AG04450 (cell line): ENCODE measurements at places on chromosomes 13 and 19. TPM values are rescaled to one million over a fixed set of nuclear protein-coding genes. Genes with fewer than 3 reads are reported as not detected.
A peak's percentile ranks its signal among the peaks of the same experiment; 100 is the strongest.

DNA sequence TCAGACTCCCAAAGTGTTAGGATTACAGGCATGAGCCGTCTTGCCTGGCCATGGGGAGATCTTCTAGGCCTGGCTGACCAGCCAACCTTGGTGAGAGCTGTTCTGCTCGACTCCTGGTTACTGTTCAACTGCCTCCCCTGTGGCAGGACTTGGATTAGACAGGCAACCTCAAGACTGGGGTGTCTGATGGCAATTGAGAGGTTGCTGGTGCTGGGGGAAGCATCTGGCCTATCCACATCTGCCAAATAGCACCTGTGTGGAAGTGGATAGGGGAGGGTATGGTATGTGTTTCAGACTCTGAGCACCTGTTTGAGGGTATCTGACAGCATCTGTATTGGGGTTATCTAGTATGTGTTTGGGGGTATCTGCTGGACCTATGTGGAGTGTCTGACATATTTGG is 44.7 kb downstream of the ARHGEF18 start:
- DNase-seq, result no peak

DNA sequence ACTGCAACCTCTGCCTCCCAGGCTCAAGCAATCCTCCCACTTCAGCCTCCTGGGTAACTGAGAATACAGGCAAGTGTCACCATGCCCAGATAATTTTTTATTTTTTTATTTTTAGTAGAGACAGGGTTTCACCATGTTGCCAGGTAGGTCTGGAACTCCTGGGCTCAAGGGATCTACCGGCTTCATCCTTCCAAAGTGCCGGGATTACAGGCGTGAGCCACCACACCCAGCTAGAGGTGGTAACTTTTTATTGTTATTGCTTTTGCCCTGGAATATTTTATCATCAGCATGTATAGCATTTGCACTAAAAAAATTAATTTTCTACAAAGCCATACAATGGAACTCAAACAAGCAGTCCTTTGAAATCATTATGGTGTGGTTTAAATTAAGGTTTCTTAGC is 14.0 kb downstream of the HAUS8 start:
- DNase-seq, result no peak

- DNase-seq, result no peak
Measured at GRCh38 chr19:49427855-49428546, 2.8 kb downstream of the GFY start.

- no peak for DNase-seq
Measured at GRCh38 chr19:1125601-1126467, 22.0 kb downstream of the GPX4 start.

DNA sequence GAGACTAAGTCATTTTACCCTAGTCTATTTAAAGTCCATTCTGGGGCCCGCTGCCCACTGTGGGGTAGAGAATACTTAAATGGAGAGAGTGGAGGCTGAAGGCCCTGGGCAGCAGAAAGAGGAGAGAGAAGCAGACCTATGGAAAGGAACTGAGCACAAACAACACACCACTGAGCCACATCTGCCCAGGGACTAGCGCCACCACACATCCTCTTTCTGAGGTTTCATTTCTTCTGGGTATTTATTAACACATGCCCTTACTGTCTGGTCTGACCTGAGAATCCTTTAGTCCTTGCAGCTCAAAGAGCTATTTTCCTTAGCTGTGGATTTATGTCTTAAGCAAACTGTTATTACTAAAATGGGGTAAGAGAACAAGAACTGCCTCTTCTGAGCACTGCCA is 154.0 kb downstream of the NALCN start:
- no peak for DNase-seq

- no peak for DNase-seq
Measured at GRCh38 chr19:32041681-32042292, 303.6 kb upstream of the ZNF507 start.

DNA sequence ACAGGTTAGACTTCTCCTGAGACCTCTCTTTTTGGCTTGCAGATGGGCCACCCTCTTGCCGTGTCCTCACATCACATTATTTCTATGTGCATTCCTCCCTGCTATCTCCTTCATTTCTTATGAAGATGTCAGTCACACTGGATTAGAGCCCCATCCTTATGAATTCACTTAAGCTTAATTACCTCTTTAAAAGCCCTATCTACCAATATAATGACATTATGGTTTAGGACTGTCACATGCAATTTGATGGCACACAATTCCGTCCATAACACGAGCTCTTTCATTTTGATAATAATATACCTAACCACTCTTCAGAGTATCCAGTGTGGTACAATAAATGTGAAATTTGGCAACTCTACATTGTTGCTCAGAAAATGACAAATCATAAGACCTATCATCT is 1037.3 kb downstream of the DIAPH3 start:
- no peak for DNase-seq

DNA sequence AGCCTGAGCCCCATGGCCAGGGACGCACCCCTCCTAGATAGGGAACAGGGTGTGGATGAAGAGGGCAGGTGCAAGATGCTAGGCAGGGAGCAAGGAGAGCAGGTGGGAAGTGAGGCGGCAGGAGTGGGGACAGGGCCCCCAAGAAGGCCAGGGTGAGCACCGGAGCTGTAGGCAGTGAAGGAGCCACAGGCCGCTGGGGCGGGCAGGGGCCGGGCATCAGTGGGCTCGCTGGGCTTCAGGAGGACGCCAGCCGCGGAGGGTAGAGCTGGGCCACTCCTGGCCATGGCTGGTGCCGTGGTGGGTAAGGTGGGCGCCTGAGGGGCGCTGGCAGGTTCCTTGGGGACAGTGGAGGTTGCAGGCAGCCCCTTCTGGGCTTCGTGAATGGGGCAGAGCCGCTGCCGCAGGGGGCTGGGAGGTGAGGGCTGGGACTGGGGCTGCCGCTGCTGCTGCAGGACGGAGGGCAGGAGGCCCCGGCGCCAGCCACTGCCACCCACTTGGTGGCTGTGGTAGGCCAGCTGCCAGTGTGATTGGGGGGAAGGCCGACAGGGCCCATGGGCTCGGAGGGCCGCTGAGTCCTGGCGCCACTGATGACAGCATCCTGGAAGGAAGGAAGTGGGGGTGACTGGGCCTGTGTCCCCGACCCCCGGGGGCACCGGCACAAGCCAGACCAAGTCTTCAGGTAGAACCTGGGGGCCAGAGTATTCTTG is 2.1 kb downstream of the NKPD1 start:
- DNase-seq, result no peak

GRCh38 chr13:37136633-37137032 is 31.2 kb upstream of the CSNK1A1L start:
- no peak for DNase-seq

- no peak for DNase-seq
Measured at GRCh38 chr13:111302045-111302726, 18.3 kb upstream of the TEX29 start.

- no peak for DNase-seq
Measured at GRCh38 chr19:18176367-18177310, 3.0 kb downstream of the IFI30 start.

GRCh38 chr19:2237051-2237868 is 636 bp downstream of the SF3A2 start:
- no peak for DNase-seq

DNA sequence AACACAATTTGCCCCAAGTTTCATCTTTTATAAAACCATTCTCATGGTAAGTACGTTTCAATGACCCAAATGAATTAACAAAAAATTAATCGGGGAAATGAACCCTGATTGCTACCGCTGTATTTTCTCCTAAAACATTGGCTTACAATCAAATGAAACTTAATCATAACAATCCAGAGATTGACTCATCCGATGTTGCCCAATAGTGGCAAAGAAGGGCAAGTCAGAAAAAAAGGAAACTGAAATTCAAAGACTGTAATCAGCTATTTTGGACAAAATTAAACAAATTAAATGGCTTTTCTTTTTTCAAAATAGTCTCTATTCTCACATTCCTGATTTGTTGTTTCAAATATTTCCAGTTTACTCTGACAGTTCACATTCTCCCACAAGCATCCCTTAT is 3.9 kb upstream of the ACOD1 start:
- peak; percentile 7 for DNase-seq

GRCh38 chr13:76035711-76036110 is 399.6 kb downstream of the LMO7 start:
- no peak for DNase-seq

- no peak for DNase-seq
Measured at GRCh38 chr13:70668983-70669382, 560.7 kb upstream of the KLHL1 start.

DNA sequence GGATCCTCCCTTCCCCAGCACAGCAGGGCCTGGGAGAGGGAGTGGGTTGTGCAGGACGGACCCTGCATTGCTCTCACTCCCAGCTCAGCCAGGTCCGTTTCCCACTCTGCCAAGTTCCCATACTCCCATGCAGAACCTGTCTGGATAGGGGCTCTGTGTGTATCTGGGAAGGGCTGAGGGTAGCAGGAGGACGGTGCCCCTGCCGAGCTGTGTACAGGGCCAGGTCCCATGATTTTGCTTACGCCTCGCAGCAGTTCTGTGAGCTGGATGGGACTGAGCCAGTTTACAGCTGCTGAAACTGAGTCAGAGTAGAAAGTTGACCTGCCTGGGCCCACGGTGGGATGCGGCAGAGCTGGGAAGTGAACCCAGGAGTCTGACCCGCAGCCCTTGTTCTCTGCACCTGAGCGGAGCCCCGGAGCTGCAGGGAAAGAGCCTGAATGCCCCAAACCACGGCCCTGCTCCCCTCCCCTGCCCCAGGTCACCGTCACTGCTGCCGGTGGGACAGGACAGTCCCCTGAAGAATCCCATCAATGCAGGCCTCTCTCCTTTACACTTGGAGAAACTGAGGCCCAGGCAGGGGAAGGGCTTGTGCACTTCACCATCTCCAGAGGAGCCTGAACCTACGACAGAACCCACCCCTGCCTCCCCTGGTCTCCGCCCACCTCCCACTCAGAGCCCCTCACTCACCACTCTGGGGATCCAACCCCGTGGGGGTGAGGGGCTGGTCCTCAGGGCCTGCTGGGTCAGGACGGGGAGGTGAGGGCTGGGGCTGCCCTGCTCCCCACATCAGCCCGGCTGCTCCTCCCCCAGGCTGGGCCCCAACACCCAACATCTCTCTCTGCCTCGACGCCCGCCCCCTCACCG is 3.5 kb downstream of the LILRB5 start:
- DNase-seq, result no peak

DNA sequence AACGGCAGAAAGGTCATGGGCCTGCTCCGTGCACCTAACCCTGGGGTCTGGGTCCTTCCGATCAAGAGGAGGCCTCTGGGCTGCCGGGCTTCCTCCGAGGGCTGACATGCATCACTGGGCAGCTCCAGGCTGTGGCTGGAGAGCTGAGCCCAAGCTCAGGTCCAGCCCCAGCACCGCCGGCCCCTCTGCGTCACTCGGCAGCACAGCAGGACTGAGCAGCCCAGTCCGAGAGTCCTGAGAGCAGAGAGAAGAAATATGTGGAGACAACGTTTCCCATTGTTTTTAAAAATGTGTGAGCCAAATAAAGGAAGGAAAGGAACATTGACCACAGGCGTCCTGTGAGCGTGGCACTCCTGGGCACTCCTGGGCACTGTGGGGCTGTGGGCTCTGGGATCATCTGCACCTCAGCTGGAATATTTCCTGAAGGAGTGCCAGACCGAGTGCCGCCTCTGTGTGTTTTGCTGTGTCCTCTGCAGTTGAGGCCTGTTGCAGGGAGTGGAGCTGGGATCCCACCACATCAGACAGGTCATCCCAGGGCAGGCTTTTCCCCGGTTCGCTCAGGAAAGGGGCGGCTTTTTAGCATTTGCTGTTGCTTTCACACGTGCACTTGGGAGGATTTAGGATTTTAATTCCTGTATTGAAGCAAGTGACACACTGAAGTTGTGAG is 37.8 kb upstream of the TFDP1 start:
- no peak for DNase-seq

DNA sequence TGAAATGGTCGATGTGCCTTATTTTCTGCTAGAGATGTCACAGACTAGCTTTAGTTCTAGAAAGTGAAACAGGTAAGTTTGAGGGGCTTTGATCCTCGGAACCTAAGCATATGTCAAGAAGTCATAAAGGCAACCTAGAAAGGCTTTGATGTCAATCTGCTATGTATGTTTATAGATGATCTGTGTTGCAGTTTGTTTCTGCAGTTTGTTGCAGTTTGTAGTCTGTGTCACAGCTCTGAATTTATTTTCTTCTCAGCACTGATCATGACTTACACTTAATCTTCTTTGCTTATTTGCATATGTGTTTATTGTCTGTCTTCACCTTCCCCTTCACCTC is 5.9 kb downstream of the LSM14A start:
- no peak for DNase-seq

DNA sequence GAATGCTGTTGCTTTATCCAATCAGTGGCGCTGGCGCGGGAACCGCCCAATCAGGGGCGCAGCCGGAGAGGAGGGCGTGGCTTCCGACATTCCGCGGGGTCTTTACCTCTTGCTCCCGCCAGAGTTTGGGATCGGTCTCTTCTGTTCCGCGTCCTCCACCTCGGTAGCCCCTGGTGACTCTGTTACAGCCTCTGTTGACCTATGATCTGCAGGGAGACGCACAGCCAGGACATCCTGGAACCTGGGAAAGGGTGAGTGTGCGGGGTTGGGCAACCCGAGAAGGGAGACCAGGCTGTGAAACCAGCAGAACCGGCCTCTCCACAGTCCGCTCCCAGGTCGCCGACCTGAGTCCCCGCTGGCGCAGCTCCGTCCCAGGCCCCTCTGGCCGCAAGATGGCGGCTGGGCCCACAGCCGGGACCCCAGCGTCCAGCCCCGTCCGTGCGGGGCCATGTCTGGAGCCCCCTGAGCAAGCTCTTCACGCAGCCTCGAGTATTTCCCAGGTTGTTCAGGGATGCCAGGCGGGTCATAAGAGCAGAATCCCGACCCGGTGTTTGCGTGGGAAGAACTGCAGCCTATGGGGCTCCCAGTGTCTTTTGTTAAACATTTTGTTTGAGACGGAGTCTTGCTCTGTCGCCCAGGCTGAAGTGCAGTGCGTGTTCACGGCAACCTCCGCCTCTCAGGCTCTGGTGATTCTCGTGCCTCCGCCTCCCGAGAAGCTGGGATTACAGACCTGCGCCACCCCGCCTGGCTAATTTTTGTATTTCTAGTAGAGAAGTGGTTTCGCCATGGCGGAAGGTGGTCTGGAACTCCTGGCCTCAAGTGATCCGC is 4.4 kb upstream of the ZNF681 start:
- DNase-seq, result no peak

DNA sequence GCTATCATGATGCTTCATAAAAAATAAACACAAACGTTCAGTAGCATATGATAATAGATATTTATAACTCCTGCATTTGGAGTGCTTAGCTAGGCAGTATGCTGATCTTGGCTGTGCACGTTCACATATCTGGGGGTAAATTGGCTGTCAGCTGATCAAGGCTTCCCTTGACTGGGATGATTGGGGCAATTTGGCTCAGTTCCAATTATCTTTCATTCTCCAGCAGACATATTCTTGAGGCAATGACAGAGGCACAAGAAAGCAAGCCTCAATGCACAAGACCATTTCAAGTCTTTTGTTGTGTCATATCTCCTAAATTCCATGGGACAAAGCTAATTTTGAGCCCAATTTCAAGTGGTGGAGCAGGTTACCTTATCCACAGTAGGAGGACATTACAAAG is 142.0 kb downstream of the DLEU7 start:
- DNase-seq, result no peak

LGALS4 gene
- 0.07 TPM in 1 of 2 replicates, not detected in the other for polyA plus RNA-seq

GIPC1 gene
- polyA plus RNA-seq, result 47.4 and 59.8 TPM in 2 replicates

ZSCAN4 gene
- not detected in 2 replicates for polyA plus RNA-seq

DZIP1 gene
- 30.5 and 32.9 TPM in 2 replicates for polyA plus RNA-seq

BIVM gene
- polyA plus RNA-seq, result 16.9 and 26.7 TPM in 2 replicates
